Forelimb muscle (tissue), 1 donor: ENCODE measurements at places on chromosomes 5 and 9. TPM values are rescaled to one million over a fixed set of nuclear protein-coding genes. Genes with fewer than 3 reads are reported as not detected.

GRCh38 chr5:175696139-175696854, 38.4 kb downstream of the HRH2 start:
- DNase-seq = no peak

- DNase-seq = no peak
These were observed 19.2 kb downstream of the DOCK2 start for GRCh38 chr5:169656125-169656901.

Gene ANGPTL2
- polyA plus RNA-seq = 63.6 TPM

Gene TRPM3
- polyA plus RNA-seq = 0.19 TPM
